Spleen (tissue), 13 donors: ENCODE measurements at places on chromosomes 12 and 14. TPM values are rescaled to one million over a fixed set of nuclear protein-coding genes. Genes with fewer than 3 reads are reported as not detected.

- H3K36me3 ChIP-seq, result no peaks in the 10 kb centered on the region
- H3K4me1 ChIP-seq, result peaks cover 49% of the 10 kb centered on the region
- H3K27me3 ChIP-seq, result no peaks in the 10 kb centered on the region
- DNase-seq, result no peak
- no peak overlapping the region for H3K4me3 ChIP-seq
- H3K27ac ChIP-seq, result no peak overlapping the region
These were observed 83.9 kb downstream of the ZFP36L1 start for GRCh38 chr14:68709007-68709406.

- H3K4me3 ChIP-seq, result no peak overlapping the region
- DNase-seq, result peak; percentile 74
- H3K27ac ChIP-seq, result no peak overlapping the region
- H3K36me3 ChIP-seq, result no peaks in the 10 kb centered on the region
These were observed 2.1 kb downstream of the OGFOD2 start for GRCh38 chr12:122977153-122977552.

- DNase-seq, result no peak
- H3K27ac ChIP-seq, result no peak overlapping the region
- H3K4me3 ChIP-seq, result no peak overlapping the region
- no peaks in the 10 kb centered on the region for H3K27me3 ChIP-seq
- no peaks in the 10 kb centered on the region for H3K36me3 ChIP-seq
- no peaks in the 10 kb centered on the region for H3K4me1 ChIP-seq
These were observed 565.8 kb upstream of the ATP2B1 start for GRCh38 chr12:90274407-90274806.

- H3K27me3 ChIP-seq, result no peaks in the 10 kb centered on the region
- no peak overlapping the region for H3K4me3 ChIP-seq
- H3K4me1 ChIP-seq, result no peaks in the 10 kb centered on the region
- H3K36me3 ChIP-seq, result no peaks in the 10 kb centered on the region
These were observed 26.6 kb upstream of the LIMA1 start for GRCh38 chr12:50309950-50310349.

- no peaks in the 10 kb centered on the region for H3K36me3 ChIP-seq
- no peak overlapping the region for H3K4me3 ChIP-seq
- no peak overlapping the region for H3K27ac ChIP-seq
- no peaks in the 10 kb centered on the region for H3K4me1 ChIP-seq
These were observed 37.0 kb downstream of the GPR137C start for GRCh38 chr14:52589646-52590045.

- no peaks in the 10 kb centered on the region for H3K36me3 ChIP-seq
- H3K4me1 ChIP-seq, result peaks cover 3% of the 10 kb centered on the region
- H3K27ac ChIP-seq, result peak within 1 kb of the TSS; percentile 77
These were observed at the start of gene ACSS3 for GRCh38 chr12:81077686-81078441. TSS of gene ACSS3 (plus strand) at chr12:81078079. CDS start at chr12:81078121, 42 bp downstream.

DNA sequence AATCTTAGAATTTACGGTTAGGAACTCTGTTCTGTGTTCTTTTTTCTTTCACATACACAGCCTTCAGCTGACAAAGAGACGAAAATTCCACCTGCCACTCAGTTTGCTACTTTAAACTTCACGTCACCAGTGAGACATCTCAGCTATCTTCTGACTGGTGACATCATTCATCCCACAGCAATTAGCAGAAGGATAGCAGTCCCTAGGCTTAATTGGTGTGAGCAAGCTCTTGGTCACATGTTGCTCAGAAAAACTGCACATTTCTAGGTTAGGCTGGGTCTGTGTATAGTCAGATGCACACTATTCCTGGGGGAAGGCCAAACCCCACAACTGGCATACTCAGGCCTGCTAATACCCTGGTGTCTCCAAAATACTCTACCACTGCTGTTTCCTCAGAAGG is 23.9 kb downstream of the SLC7A7 start:
- no peak for DNase-seq
- H3K27ac ChIP-seq, result no peak overlapping the region
- no peaks in the 10 kb centered on the region for H3K27me3 ChIP-seq

DNA sequence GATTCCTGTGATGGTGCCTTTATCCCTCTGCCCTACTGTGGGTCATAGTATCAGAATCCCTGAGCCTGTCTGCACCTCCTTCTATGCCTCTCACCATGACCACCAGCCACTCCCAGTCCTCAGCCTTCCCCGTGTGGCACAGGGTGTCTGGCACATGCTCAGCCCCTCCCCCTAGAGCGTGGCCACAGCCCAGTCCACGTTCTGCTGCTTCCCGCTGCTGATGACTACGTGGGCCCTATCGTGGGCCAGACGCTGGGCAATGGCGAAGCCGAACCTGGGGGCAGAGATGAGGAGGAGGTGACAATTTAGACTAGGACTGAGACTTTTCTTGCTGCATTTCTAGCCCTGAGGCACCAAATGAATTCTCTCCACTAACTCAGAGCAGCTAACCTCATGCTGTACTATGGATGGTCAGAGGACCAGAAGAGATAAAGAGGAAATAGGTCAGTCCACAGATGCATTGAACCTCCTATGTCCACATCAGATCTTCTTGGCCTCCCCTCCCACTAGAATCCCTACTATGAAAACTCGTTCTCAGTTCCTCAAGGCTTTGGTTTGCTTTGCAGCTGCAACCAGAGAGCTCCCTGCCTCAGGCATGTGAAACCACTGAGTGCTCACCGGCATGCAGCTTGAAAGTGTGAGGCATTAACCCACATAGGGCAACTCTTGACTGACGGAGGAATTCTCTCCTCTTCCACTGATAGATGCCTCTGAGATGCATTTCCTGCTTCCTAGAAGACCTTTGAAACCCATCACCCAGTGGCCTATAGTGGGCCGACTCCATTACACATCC is 126.3 kb upstream of the DHRS4 start:
- no peaks in the 10 kb centered on the region for H3K4me1 ChIP-seq
- no peak for DNase-seq
- H3K27me3 ChIP-seq, result no peaks in the 10 kb centered on the region
- no peak overlapping the region for H3K27ac ChIP-seq
- no peak overlapping the region for H3K4me3 ChIP-seq

DNA sequence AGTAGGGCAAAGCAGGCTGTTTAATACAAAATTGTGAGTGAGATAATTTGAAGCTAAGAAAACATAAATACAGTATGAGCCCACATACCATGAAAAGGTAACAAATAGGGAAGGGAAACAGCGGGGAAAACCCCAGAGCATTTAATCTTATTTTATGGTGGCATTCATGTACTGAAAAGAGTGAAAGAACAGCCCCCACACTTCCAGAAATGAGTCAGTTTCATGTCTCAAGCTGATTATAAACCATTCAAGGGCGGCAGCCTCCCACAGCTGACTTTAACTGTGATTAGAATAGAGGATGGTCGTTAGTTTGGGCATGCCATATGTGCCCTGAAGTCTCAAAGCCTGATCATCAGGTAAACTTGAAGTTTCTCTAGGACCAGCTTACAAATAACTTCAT is 64.5 kb downstream of the FOXG1 start:
- no peaks in the 10 kb centered on the region for H3K36me3 ChIP-seq
- no peaks in the 10 kb centered on the region for H3K27me3 ChIP-seq
- H3K4me3 ChIP-seq, result no peak overlapping the region
- no peaks in the 10 kb centered on the region for H3K4me1 ChIP-seq

GRCh38 chr14:44649061-44649460 is 142.0 kb upstream of the FSCB start:
- H3K27me3 ChIP-seq, result no peaks in the 10 kb centered on the region
- H3K36me3 ChIP-seq, result no peaks in the 10 kb centered on the region
- no peak overlapping the region for H3K27ac ChIP-seq
- H3K4me1 ChIP-seq, result no peaks in the 10 kb centered on the region
- no peak overlapping the region for H3K4me3 ChIP-seq
- DNase-seq, result no peak

GRCh38 chr12:109289004-109289403 is 20.1 kb downstream of the FOXN4 start:
- H3K4me1 ChIP-seq, result no peaks in the 10 kb centered on the region
- H3K27me3 ChIP-seq, result no peaks in the 10 kb centered on the region
- no peak for DNase-seq
- H3K27ac ChIP-seq, result no peak overlapping the region
- no peaks in the 10 kb centered on the region for H3K36me3 ChIP-seq

DNA sequence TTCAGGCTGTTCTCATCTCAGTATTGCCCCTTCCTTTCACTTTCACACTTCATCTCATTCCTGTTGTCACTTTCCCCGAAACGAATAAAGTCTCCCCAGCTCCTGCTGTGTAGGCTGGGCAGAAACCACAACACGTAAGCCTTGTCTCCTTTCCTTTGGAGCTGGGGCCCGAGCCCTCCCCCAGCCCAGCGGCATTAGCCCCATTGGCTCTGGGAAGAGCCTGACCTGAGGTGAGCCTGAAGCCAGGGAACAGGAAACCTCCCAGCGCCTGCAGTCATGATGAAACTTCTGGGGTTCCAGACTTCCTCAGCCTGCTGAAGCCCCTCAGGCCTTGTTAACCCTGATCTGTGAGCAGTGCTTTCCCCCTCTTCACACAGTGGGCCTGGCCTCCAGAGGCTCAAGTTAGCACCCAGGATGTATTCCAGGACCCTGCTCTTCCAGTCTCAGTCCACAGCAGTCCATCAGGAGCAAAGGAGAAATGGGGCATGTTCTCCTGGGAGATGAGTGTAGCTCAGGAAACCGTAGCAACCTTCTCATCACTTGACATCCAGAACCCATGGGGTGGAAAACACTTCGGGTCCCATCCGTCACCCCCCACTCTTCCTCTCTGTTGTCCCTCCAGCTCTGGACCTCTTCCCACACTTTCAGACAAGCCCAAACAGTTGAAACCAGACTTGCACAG is 21.8 kb downstream of the VASH1 start:
- peaks cover 45% of the 10 kb centered on the region for H3K36me3 ChIP-seq
- H3K27me3 ChIP-seq, result no peaks in the 10 kb centered on the region
- H3K27ac ChIP-seq, result peak overlapping the region; percentile 82
- H3K4me1 ChIP-seq, result peaks cover 7% of the 10 kb centered on the region
- peak; percentile 53 for DNase-seq

- no peaks in the 10 kb centered on the region for H3K27me3 ChIP-seq
- H3K4me1 ChIP-seq, result no peaks in the 10 kb centered on the region
- H3K27ac ChIP-seq, result no peak overlapping the region
- DNase-seq, result no peak
- H3K36me3 ChIP-seq, result no peaks in the 10 kb centered on the region
- H3K4me3 ChIP-seq, result no peak overlapping the region
These were observed 64.3 kb downstream of the ANO6 start for GRCh38 chr12:45279931-45280830.

DNA sequence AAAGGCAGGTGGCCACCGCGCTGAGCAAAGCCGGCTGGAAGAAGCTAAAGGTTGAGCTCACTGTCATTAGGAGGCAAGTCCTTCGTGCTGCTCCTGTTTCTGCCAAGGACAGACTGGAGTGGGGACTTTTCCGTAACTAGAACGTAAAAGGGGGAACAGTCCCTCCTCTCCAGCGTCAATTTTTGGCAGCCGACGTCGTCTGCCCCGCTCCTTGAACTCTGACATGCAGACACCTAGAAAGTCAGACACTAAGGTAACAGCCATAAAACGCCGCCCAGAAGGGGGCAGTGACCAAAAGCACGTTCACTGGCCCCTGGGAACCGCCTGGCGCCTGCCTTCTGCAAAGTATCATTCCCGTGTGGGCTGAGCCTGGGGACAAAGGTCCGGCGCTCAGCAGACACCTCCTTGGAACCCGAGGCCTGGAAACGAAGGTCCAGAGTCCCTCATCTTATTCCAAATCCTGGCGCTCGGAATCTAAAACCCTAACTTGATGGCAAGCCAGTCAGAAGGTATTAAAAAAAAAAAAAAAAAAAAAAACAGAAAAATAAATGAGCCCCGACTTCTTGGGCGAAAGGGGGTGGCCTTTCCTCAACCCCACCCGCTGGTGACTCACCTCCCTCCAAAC is 1.1 kb upstream of the LRP1 start:
- DNase-seq, result peak; percentile 80
- peaks cover 28% of the 10 kb centered on the region for H3K27me3 ChIP-seq
- H3K36me3 ChIP-seq, result no peaks in the 10 kb centered on the region
- peak overlapping the region; percentile 89 for H3K4me3 ChIP-seq
- H3K27ac ChIP-seq, result peak overlapping the region; percentile 87
- peaks cover 47% of the 10 kb centered on the region for H3K4me1 ChIP-seq

DNA sequence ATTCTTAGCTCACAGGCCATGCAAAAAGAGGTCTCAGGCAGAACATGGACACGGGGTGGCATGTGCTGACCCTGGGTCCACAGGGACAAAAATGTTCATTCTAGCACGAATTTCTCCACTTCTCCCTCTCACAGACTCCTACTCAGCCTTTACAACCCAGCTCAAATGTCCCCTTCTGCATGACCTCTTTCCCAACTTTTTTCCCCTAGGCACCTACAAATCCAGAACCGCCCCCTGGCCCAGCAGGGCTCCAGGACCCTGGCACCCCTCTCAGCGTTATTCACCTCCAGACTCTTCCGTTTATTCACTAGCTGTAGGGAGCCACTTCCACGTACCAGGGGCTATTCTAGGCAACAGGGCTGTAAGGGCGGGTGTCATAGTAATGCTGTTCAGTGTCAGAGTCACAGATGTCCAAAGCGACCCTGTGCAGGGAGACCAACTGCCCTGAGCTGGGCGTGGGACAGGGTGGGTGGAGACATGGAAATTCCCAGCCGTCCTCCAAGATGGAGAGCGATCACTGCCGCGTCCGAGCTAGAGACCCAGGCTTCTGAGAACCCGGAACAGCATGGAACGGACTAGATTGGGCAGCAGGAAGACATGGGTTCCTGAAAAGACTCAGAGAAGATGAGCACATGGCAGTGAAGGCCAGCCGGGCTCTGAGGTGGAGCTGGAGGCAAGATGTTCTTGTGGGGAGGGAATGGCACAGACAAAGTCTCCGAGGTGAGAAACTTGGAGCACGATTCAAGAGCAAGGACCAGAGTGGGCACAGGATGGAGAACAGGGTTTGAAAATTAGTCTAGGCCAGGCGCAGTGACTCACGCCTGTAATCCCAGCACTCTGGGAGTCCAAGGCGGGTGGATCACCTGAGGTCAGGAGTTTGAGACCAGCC is 274.9 kb upstream of the RTL1 start:
- no peak overlapping the region for H3K4me3 ChIP-seq
- peak; percentile 41 for DNase-seq
- H3K27me3 ChIP-seq, result no peaks in the 10 kb centered on the region
- no peaks in the 10 kb centered on the region for H3K36me3 ChIP-seq
- no peak overlapping the region for H3K27ac ChIP-seq

DNA sequence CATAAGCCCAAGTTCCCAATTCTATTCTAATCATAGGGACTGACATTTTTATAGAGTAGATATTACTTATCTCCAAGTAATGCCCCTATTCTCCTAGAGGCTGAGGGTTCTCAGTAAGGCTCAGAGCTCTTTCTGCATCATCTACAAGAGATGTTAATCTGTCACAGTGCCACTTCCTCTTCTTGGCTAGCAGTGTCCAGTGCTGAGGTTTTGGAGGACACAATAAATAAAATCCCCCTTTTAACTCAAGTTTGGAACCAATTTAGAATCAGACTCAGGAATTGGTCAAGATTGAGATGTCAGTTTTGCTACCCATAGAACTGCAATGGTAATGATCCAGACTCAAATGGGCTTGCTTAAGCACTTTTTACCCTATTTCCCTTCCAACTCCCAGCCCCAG is 154.1 kb upstream of the ARID2 start:
- no peak overlapping the region for H3K27ac ChIP-seq
- H3K4me3 ChIP-seq, result no peak overlapping the region

ZFHX2 gene
- polyA plus RNA-seq, result 0.09 TPM

DNAI7 gene
- 0.07 TPM for polyA plus RNA-seq

IFNG-AS1 gene
- polyA plus RNA-seq, result 1.5 TPM

GPATCH2L gene
- polyA plus RNA-seq, result 5.2 TPM
